ENCODE measurements at places on chromosomes 2 and 18.

DNA sequence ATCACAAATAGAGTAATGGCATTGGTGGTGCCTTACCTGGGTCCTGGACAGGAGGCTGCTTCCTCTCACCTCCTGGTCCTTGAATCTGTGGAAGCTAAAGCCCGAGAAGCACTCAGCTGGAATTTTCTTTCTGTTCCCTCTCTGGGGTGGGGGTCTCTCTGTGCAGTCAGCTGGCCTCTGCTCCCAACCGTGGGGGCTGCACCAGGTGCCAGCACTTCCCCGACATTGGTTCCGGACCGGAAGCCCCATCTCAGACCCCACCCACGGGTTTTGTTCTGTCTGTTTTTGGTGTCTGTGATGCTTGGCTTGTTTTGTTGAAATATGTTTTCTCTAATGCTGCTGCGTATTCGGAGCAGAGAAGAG, 154.7 kb downstream of the TWIST2 start:
- DNase-seq = no peak

GRCh38 chr2:75465317-75465984, 95.3 kb downstream of the EVA1A start:
- no peak for DNase-seq

DNA sequence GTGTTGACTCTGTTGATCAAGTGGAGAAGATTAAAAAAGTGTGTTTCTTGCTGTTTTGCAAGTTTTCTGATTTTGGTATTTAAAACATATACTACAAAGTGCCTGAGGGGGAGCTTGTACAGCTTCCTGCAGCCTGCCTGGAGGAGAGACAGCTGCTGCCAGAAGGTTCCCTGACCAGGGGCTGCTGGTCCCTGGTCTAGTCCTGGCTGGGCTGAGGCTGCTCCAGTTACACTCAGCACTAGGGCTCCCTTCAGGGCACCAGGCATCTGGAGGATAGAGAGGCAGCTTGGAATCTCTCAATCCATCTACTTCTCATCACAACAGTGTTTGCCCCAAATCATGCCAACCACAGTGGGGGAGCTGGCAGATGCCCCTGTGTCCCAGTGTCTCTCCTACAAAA, 4.8 kb downstream of the MC2R start:
- DNase-seq = no peak

DNA sequence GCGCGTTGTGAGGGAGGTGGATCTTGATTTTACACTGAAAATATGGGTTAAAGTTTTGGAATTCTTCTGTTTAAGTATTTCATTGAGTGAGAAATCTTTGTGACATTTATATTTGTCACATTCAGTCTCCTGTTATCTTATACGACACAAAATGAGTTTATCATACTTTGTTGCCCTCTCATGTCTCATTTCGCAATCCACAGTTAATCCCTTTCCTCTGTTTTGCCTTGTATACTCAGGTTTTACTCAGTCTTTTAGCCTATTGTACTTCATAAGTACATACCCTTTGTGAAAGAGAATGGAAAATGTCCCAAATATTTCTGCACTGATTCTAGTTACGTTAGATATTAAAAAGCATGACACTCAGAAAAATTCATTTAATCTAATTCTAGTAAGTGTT, 142.7 kb downstream of the ATP9B start:
- DNase-seq = no peak

- DNase-seq = no peak
Observed at GRCh38 chr2:99725820-99726219, 236.0 kb upstream of the REV1 start.

DNA sequence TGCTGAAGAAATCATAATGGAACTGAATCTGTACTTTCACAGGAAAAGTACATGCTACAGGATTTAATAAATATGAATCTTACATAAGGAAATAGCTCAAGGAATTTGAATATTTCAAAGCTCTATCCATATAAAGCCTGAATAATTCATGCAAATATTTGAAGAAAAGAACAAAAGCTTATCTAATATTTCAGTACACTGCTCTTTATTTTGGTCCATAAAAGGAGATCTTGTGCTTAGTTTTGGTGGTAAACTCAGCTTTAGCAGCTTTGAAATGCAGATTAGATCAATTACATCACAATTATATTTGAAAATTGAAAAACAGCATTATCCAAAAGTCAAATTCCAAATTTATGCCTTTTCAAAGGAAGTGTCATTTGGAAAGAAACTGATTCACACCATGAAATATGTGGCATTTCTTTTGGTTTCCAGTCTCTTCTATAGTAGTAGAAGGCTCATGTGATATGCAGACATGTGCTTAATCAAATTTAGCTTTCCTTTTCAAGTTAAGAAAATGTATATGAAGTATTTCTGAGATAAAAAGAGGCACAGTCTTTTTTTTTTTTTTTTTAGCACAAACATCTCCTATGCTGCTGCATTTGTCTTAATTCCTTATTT, 42.1 kb upstream of the MAP4K3 start:
- DNase-seq = no peak

GRCh38 chr2:23620841-23621341, 235.9 kb downstream of the KLHL29 start:
- DNase-seq = no peak

GRCh38 chr18:58605027-58606020, 23.6 kb downstream of the ALPK2 start:
- DNase-seq = no peak

- no peak for DNase-seq
Observed at GRCh38 chr18:13558790-13559189, 167.6 kb downstream of the FAM210A start.

GRCh38 chr18:26017929-26018328, 72.5 kb downstream of the SS18 start:
- no peak for DNase-seq

- DNase-seq = no peak
Observed at GRCh38 chr18:12701161-12701560, 1.4 kb downstream of the CEP76 start.

- DNase-seq = no peak
Observed at GRCh38 chr18:46433121-46433826, 223.7 kb downstream of the LOXHD1 start.

GRCh38 chr18:3554091-3554601, 104.2 kb downstream of the TGIF1 start:
- no peak for DNase-seq

DNA sequence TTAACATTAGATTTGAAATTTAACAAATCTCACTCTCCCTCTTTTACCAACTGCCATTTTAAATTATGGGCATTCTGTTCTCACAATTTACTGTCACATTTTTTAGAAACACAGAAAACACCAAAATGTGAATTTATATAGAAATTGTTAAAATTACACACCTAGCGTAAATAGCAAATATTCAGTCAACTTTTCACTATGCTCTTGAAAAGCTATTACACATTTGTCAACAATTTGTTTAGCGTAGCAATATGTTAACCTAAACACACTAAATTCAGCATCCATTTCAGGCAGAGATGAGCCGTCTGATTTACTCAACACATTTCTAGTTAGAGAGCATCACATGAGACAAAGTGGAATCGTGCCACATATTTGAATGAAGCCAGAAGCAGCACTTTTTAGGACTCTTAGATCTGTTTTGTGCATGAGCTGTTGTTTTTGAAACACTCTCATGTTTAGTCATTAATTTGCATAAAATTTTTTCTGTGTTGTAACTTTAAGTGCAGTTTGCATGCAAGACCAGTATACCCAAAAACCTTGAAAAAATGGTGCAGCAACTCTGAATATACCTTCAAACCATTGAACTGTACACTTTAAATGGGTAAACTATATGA, 8.2 kb downstream of the TTC32 start:
- DNase-seq = no peak

- DNase-seq = no peak
Observed at GRCh38 chr18:59061914-59062642, 77.6 kb upstream of the SEC11C start.

GRCh38 chr2:133942398-133942797, 311.5 kb upstream of the MGAT5 start:
- DNase-seq = no peak

GRCh38 chr2:238720232-238720672, 127.6 kb upstream of the TWIST2 start:
- no peak for DNase-seq

DNA sequence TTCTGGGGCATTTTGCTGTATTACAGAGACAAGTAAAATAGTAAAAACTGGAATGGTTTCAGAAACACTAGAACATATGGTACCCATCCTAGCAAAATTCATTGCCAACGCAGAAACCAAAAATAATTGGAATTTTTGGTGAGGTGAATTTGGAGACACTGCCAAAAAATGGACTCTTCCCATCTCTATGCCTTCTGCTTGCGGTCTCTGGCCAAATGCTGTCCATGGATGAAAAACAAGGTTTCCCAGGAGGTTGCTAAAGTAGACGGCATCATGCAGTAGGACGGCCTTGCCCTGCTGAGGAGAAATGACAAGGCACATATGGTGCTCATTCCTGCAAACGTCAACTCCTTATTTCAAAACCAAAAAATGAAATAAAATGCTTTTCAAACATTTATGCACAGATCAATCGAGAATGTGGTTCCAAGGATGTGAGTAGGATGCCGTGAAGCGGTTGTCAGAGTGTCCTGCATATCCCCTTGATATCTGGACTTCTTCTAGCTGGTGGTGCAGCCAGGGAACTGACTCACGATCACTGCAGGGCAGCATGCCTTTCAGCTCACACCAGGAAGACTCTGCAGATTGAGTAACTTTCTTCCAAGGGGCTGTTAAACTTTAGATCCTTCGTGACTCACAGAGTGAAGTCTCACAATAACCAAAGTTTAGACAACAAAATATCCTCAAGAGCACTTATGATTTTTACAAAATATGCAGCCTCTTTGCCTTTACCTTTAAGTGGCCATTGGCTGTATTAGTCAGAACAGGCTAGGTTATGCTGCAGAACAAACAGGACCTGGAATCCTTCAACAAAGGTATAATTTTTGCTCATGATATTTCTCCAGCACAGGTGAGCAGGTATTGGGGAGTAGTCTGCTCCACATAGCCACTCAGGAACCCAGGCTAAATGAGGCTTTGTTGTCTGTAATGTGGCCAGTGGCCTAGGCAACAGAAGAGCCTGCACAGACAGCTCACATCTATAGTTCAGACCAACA, 149.4 kb upstream of the NDUFV2 start:
- no peak for DNase-seq

DNA sequence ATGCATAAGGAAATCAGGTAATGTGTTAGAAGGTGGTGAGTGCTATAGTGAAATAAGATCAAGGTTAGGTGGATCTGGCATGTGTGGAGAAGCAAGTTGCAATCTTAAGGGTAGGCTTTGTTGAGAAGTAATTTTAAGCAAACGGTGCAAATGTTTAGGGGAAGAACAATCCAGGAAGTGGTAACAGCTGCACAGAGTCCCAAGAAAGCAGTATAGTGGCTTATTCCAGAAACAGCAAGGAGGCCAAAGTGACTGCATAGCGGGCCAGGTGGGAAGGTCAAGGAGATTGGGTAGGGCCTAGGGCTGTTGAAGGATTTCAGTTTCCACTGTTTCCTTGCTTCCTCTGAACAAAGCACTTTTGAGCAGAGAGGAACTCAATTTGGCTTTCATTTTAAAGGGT, 30.0 kb upstream of the RAB1A start:
- no peak for DNase-seq
